Caco-2 (cell line): ENCODE measurements at places on chromosomes 2 and 18. TPM values are rescaled to one million over a fixed set of nuclear protein-coding genes. Genes with fewer than 3 reads are reported as not detected.
A peak's percentile ranks its signal among the peaks of the same experiment; 100 is the strongest.

DNA sequence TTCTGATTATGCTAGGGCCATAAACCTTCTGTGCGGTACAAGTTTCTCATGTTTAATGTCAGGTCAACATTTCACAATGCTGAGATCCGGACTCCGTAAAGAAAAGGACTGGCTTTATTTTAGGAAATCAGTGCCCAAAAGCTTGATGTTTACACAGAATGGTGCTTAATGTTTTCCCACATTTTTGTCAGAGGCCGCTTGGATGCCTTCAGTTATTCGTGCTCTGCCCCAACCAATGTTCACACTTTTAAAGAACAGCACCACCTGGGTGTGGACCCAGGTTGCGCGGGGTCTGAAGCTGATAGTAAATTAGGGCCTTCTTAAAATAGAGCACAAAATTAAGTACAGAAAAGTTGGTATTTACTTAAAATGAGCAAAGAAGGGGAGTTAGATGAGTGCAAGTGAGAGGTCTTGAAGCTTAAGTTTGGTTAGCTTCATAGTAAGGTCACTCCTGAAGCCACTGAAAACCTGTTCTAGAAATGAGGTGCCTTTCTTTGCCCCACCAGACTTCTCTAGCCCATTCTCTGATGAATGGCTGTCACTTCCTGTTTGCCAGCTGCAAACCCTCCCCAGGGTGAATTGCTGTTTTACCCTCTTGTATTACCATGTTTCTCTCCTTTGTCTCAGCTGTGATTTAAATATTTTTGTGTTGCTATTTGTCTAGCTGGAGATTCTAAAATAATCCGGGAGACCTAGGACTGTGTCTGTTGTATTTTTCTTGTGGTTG is 20.5 kb downstream of the SLC3A1 start:
- H3K27ac ChIP-seq, result peak overlapping the region; percentile 83
- peaks cover 44% of the 10 kb centered on the region for H3K4me1 ChIP-seq
- no peaks in the 10 kb centered on the region for H3K36me3 ChIP-seq
- no peak overlapping the region for H3K4me3 ChIP-seq

- H3K4me1 ChIP-seq, result no peaks in the 10 kb centered on the region
- H3K27ac ChIP-seq, result no peak overlapping the region
- H3K36me3 ChIP-seq, result no peaks in the 10 kb centered on the region
- H3K27me3 ChIP-seq, result no peaks in the 10 kb centered on the region; the same call in 1 of the 2 replicates
- H3K4me3 ChIP-seq, result no peak overlapping the region
Measured at GRCh38 chr2:46848447-46848846, 67.2 kb downstream of the MCFD2 start.

GRCh38 chr2:139911160-139911559 is 1131.0 kb upstream of the NXPH2 start:
- H3K36me3 ChIP-seq, result no peaks in the 10 kb centered on the region
- H3K27me3 ChIP-seq, result no peaks in the 10 kb centered on the region
- no peak overlapping the region for H3K27ac ChIP-seq
- no peaks in the 10 kb centered on the region for H3K4me1 ChIP-seq
- H3K4me3 ChIP-seq, result no peak overlapping the region

GRCh38 chr2:113167115-113167932 is 6.4 kb upstream of the PSD4 start:
- H3K27me3 ChIP-seq, result no peaks in the 10 kb centered on the region
- peaks cover 8% of the 10 kb centered on the region; the same call in 1 of the 2 replicates for H3K4me1 ChIP-seq
- no peak overlapping the region for H3K4me3 ChIP-seq

DNA sequence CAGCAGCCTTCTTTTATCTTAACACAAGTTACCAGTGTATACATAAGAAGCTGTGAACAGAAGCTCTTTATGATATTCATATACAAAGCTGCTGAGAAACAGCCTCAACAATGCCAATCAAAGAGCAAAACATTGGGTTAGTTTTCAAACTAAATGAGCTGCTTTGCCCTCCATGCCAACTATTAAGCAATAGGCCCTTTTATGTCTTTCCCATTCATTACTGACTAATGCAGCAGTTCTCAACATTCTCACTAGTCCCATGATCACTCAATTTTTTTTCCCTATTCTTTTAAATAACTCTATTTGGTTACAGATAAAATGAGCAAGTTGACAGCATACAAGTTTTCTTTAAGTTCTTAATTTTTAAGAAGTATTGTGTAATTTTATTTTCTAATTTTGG is 57.9 kb upstream of the FRZB start:
- DNase-seq, result no peak
- no peaks in the 10 kb centered on the region for H3K27me3 ChIP-seq
- H3K4me1 ChIP-seq, result no peaks in the 10 kb centered on the region
- H3K27ac ChIP-seq, result no peak overlapping the region
- H3K36me3 ChIP-seq, result peaks cover 3% of the 10 kb centered on the region

- H3K36me3 ChIP-seq, result no peaks in the 10 kb centered on the region
- H3K27ac ChIP-seq, result no peak overlapping the region
- no peak overlapping the region for H3K4me3 ChIP-seq
- H3K4me1 ChIP-seq, result no peaks in the 10 kb centered on the region
- no peak for DNase-seq
Measured at GRCh38 chr2:161088658-161089350, 71.4 kb upstream of the TANK start.

DNA sequence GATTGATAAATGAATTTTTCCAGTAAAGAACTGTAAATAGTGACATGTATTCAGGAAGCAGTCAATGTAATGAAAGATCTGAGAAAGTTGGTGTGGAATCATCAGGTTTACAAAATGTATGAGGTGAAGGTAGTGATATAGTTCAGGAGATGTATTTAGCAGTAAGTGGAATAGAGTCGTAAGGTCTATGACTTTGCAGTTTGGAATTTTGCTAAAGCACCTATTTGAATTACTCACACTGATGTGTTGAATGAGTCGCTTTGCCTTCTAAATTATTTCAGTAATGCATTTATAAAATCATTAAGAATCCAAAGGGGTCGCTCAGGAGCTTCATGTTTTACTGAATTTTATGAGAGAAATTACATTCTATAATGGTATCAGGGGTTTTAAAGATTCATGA is 713.7 kb downstream of the DSC3 start:
- no peaks in the 10 kb centered on the region for H3K27me3 ChIP-seq
- H3K4me3 ChIP-seq, result no peak overlapping the region
- no peak overlapping the region for H3K27ac ChIP-seq

DNA sequence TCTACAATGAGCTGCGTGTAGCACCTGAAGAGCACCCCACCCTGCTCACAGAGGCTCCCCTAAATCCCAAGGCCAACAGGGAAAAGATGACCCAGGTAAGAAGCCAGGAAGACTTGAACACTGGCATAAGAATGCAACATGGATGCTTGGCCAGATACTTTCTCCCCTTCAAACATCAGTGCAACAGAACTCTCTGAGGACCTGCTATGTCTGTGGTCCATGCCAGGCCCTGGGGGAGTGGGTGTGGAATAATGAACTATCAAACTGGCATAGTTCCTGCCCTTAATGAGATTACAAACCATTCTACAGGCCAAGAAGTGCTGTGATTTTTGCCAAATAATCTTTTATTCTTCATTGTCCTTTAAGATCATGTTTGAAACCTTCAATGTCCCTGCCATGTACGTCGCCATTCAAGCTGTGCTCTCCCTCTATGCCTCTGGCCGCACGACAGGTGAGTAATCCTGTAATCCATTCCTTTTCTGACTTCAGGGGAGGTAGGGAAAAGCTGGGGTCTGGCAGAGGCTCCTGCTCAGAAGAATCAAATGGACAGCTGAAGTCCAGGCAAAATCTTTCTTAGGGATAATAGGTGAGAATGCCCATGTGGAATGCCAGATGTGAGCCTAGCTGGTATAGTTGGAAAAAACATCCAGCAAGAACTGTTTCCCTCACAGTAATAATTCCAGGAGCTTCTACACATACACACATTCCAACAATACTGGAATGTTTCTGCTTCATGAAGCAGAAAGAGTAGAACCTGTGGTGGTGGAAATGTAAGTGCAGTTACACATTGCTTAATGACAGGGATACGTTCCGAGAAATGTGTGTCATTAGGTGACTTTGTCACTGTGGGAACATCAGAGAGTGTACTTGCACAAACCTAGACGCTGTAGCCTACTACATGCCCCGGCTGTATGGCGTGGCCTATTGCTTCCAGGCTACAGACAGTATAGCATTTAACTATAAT is 16.2 kb downstream of the ACTG2 start:
- H3K27me3 ChIP-seq, result no peaks in the 10 kb centered on the region
- no peak overlapping the region for H3K4me3 ChIP-seq
- H3K4me1 ChIP-seq, result no peaks in the 10 kb centered on the region

- H3K36me3 ChIP-seq, result no peaks in the 10 kb centered on the region
- no peak for DNase-seq
Measured at GRCh38 chr2:18630101-18630500, 40.7 kb upstream of the NT5C1B start.

DNA sequence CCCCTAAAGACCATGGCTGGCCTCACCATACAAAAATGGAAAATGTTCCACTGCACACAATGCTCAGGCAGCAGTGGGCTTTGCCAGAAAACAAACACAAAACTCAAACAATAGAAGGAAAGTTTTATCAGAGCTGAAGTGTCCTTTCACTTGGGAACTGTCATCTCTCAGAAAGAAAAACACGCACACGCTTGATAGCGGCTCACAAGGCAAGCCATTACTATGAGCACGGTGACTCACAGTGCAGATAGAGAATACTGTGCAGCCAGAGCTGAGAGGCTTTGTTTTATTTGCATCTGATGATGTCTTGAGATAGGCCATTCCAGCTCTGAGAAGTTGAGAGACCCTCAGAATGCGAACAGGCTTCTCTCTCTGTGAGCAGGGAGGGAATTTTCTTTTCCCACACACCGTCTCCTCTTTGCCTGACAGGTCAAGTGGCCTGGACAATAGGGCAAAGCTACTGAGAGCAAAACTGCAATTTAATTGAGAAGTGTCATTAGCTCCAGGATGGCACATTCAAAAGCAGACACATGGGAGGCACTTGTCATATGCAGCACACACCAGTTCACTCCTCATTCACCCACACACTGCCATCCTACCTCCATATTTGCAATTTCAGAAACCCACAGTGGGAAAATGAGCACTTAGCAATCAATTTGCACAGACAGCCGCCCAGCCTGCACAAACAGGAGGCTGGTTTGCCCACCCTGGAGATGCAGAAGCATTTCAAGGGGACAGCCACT is 236.6 kb downstream of the SS18 start:
- no peak overlapping the region for H3K4me3 ChIP-seq
- no peak for DNase-seq
- no peaks in the 10 kb centered on the region for H3K4me1 ChIP-seq
- no peaks in the 10 kb centered on the region for H3K36me3 ChIP-seq
- H3K27ac ChIP-seq, result no peak overlapping the region

DNA sequence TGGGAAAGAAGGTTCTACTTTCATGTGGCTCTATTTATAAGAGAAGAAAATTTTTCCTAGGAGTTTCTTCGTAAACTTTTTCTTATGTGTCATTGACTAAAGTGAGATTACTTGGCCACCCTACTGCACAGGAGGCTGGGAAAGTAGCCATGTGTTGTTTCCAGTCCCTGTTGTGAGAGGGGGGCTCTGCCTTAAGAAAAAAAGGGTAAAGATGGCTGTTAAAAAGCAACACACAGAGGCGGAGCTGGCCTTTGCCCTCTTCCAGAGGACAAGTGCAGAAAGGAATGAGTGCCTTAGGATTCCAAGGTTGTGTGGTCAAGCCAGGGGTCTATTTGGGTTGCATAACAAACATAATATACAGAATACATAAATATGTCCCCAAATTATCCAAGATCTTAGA is 230.0 kb upstream of the CXCR4 start:
- no peak overlapping the region for H3K4me3 ChIP-seq
- H3K4me1 ChIP-seq, result no peaks in the 10 kb centered on the region
- no peak overlapping the region for H3K27ac ChIP-seq

- H3K36me3 ChIP-seq, result peaks cover 1% of the 10 kb centered on the region; the same call in 1 of the 2 replicates
- H3K27ac ChIP-seq, result no peak overlapping the region
- H3K4me3 ChIP-seq, result no peak overlapping the region
- no peak for DNase-seq
Measured at GRCh38 chr2:70045405-70045804, 41.9 kb upstream of the PCBP1 start.

DNA sequence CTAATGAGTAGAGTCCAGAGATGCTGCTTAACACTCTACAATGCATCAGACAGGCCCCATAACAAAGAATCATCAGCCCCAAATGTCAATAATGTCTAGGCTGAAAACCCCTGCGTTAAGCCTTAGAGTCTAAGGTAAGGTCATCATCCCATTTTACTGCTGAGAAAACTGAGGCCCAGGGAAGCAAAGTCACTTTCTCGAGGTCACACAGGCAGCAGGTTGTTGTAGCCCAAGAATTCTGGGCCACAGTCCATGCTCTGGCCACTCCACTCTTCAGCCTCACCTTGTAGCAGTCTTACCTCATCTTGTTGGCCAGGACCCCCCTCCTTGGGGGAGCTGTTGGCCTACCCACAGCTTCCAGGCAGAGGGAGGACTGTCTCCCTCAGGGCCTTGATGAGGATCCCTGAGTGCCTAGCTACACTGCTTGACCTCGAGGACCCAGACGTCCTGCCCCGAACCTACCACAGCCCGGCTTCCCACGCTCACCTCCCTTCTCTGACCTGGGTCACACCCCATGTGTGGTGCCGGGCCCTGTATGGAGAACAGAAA is 54.4 kb downstream of the SMAD7 start:
- no peaks in the 10 kb centered on the region for H3K27me3 ChIP-seq
- H3K27ac ChIP-seq, result no peak overlapping the region
- no peak for DNase-seq
- no peak overlapping the region for H3K4me3 ChIP-seq
- 0 out of 2 replicates have a peak, but pooled peaks cover 3% of the 10 kb centered on the region for H3K4me1 ChIP-seq

- no peak overlapping the region for H3K4me3 ChIP-seq
- H3K27ac ChIP-seq, result no peak overlapping the region
- H3K27me3 ChIP-seq, result no peaks in the 10 kb centered on the region
Measured at GRCh38 chr18:50009773-50010335, 185.1 kb downstream of the MYO5B start.

- H3K4me1 ChIP-seq, result no peaks in the 10 kb centered on the region
- H3K27me3 ChIP-seq, result no peaks in the 10 kb centered on the region
- no peak overlapping the region for H3K27ac ChIP-seq
- no peaks in the 10 kb centered on the region for H3K36me3 ChIP-seq
- DNase-seq, result no peak
- no peak overlapping the region for H3K4me3 ChIP-seq
Measured at GRCh38 chr2:58731488-58731869, 490.4 kb upstream of the FANCL start.

DNA sequence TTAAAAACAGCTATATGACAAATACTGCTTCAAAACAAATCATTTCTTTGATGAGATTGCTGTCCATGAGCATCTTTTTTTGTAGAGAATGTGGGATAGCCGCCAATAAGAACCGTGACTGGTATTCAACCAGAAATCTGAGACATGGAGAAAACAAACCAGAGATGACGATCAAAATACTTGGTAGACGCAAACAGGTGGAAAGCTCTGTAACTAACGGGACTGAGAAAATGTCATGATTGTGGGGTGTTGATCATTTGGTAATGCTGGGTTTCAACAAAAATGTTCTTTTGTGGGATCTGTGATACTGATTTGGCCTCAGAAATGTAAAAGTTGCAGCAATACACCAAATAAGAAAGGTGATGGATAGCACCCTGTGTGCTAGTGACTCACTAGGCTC is 364.8 kb downstream of the NYAP2 start:
- H3K4me3 ChIP-seq, result no peak overlapping the region
- H3K36me3 ChIP-seq, result no peaks in the 10 kb centered on the region
- no peak overlapping the region for H3K27ac ChIP-seq
- no peak for DNase-seq
- H3K27me3 ChIP-seq, result no peaks in the 10 kb centered on the region

Gene LCT
- 0.82 and 1.5 TPM in 2 replicates for total RNA-seq

Gene C2orf72
- 90.5 and 105 TPM in 2 replicates for total RNA-seq

Gene CTAGE1
- total RNA-seq, result not detected in 2 replicates

Gene STON1
- total RNA-seq, result 1.5 and 1.8 TPM in 2 replicates

Gene LDLRAD4
- total RNA-seq, result 1.2 and 1.5 TPM in 2 replicates

Gene MPP4
- total RNA-seq, result 0.16 and 0.37 TPM in 2 replicates
